ENCODE measurements at places on chromosomes 4 and X.

GRCh38 chr4:40739347-40739746, 10.4 kb upstream of the NSUN7 start:
- no peak for DNase-seq

GRCh38 chr4:137621056-137621455, 88.8 kb upstream of the PCDH18 start:
- no peak for DNase-seq

DNA sequence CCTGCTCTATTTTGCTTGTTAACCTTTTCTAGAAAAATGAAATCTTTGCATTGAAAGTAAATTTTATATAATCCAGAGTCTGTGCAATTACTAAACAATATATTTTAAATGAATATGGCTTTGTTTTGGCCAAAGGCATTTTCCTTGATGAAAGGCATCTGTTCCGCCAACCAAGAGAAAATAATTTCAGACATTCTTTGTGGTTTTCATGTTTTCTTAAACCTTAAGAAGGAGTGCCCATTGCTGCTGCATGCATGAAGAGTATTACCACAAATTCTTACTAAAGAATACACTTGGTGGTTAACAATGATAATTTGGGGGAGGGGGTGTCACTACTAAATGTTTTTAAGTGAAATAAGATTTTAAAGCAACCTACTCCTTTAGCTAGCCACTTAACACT, 2.7 kb upstream of the PDGFC start:
- DNase-seq: no peak

- no peak for DNase-seq
Observed at GRCh38 chr4:5891563-5892322, 1.1 kb downstream of the CRMP1 start.

DNA sequence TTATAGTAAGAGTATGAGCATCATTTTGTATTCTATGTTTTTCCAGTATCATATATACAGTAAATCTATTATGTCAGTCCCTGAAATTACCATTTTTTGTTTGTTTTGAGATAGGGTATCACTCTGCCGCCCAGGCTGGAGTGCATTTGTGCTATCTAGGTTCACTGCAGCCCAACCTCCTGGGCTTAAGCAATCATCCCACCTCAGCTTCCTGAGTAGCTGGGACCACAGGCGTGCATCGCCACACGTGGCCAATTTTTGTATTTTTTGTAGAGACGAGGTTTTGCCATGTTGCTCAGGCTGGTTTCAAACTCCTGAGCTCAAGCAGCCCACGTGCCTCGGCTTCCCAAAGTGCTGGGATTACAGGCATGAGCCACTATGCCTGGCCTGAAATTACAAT, 85.6 kb downstream of the ZNF330 start:
- DNase-seq: no peak

GRCh38 chrX:107574711-107575110, 53.6 kb upstream of the PRPS1 start:
- DNase-seq: no peak

GRCh38 chrX:40150503-40150902, 52.7 kb upstream of the BCOR start:
- DNase-seq: peak; percentile 65

DNA sequence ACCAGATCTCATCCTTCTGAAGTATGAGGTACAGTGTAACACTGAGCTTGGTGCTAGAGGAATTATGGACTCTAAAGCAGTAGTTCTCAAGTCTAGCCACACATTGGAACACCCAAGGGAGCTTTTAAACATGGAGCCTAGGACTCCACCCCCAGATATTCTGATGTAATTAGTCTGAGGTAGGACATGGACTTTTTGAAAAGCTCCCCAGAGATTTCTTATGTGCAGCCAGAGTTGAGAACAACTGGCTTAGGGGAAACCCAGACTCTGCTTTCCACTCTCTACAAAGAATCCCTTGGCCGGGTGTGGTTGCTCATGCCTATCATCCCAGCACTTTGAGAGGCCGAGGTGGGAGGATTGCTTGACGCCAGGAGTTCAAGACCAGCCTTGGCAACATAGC, 11.6 kb upstream of the GDPD2 start:
- DNase-seq: no peak

DNA sequence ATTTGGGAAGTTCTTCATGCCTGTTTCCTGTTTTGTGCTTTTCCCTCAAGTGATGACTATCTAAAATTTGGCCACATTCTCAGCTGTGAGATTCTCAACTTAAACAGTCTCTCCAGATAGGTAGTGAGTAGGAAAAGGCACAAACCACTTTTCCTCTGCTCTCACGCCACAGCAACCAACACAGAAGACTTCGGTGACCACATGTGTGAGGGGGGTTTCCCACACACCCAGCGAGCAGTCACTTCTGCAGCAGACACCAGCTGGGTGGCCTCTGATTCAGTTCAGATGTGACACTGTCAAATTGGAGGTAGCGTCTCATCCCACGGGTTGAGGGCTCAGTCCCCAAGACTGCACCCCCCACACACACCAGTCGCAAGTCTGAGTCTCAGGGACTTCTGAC, 25.1 kb upstream of the CLDN34 start:
- DNase-seq: no peak

GRCh38 chr4:119228406-119228805, 15.9 kb downstream of the USP53 start:
- DNase-seq: no peak

- no peak for DNase-seq
Observed at GRCh38 chr4:1961563-1961962, 47.2 kb downstream of the NELFA start.

GRCh38 chrX:18353931-18354368, 538 bp downstream of the SCML2 start:
- DNase-seq: peak; percentile 73

- no peak for DNase-seq
Observed at GRCh38 chr4:23212558-23212957, 519.8 kb downstream of the GBA3 start.

DNA sequence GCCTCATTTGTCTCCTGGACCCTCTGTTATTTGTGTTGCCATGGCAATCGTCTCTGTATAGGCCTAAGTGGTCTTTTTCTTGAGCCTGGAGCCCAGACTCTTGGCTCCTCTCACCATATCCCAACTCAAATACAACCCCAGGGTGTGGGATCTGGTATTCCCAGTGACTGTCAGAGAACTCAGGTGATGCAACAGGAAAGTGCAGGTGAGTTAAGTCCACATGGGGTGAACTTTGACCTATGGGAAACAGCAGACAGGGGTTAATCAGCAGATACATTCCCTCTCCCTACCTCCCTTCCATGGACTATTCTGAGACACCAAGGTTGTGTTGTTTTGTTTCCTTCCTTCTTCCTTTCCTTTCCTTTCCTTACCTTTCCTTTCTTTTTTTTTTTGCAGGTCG, 130.9 kb upstream of the RPS6KA3 start:
- DNase-seq: no peak

GRCh38 chr4:149897783-149898182, 82.1 kb upstream of the IQCM start:
- DNase-seq: no peak

DNA sequence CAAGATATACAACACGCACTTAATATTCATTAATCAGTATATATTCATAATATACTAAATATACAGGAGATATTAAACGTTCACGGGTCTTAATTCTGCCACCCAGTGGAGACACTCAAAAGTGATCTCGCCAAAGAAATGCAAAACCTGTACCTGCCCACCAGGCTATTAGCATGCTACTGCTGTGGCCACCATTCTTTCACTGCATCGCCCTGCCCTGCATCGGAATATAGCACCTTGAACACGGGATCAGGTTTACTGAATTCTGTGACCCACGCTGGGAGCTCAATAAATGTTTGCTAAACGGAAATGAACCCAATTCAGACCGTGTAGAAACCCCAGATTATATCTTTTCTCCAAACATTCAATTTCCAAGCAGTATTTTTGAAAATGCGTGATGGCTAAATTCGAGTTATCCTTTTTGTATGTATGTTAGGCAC, 840 bp upstream of the CLCN3 start:
- peak; percentile 80 for DNase-seq

DNA sequence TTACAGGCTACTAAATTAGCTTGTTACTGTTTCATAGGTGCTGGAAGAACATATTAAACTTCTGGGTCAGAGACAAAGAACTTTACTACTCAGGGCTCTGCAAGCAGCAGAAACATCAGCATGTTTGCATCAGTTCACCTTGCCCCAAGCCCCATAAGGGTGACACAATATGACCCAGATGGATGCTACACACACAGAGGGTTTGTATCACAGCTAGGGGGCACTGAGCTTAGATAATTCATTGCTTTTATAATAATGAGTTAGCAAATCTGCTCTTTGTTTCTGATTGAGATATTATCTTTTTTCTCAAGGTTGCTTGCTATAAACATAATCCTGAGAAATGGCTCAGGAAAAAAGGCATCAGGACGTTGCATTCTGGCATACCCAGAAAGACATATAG, 4.8 kb upstream of the SYNPO2 start:
- DNase-seq: no peak

- no peak for DNase-seq
Observed at GRCh38 chr4:152255437-152255836, 280.5 kb downstream of the FBXW7 start.

DNA sequence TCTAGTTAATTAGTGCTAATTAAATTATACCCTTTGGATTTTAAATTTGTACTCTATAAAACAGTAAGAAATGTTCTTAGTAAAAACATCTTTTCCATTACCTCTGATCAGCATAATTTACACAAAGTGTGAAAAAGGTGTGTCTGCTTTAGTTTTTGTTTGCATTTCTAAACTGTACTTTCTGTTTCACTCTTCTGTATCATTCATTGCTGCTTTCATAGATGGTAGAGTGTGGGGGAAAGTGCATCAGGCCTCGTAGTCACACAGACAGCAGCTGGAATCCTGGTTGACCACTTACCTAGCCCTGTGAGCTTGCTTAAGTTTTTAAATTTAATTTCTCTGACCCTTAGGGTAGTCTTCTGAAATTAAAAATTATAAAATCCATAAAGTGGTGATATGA, 275.4 kb upstream of the PITX2 start:
- no peak for DNase-seq

- DNase-seq: no peak
Observed at GRCh38 chr4:26459054-26459755, 31.1 kb downstream of the CCKAR start.

DNA sequence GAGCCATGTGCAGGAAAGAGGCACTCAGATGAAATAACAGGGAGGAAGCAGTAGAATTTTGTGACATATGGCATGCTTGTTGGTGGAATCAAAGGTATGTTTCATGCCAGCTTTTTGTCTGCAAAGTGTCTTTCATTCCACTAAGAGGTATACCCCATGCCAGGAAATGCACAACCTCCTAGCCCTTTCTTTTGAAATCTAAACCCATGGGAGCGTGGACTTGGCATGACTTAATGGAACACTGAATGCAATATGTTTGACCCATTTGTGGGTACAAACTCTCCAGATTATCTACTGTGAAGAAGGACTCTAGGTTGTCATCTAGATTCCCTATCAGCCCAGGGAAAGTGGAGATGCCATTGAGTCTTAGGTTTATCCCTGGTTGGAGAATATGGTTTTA, 338.3 kb upstream of the TEX13C start:
- DNase-seq: no peak

DNA sequence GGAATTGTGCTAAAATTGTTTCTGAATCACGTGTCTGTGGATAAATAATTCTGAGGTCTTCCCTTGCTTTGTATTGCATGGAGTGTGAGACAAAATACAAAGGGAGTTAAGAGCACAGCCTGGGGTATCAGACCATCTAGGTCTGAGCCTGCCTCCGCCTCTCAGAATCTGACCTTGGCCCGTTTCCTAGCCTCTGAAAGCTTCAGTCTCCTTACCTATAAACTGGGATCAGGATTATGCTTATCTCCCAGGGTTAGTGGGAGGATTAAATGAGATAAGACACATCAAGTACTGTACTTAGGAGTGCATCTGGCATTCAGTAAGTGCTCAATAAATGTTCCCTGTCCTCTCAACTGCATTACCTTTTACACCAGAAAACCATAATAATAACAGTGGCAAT, 140.6 kb upstream of the TENM3 start:
- no peak for DNase-seq

GRCh38 chrX:133362538-133362937, 52.8 kb downstream of the GPC4 start:
- no peak for DNase-seq

DNA sequence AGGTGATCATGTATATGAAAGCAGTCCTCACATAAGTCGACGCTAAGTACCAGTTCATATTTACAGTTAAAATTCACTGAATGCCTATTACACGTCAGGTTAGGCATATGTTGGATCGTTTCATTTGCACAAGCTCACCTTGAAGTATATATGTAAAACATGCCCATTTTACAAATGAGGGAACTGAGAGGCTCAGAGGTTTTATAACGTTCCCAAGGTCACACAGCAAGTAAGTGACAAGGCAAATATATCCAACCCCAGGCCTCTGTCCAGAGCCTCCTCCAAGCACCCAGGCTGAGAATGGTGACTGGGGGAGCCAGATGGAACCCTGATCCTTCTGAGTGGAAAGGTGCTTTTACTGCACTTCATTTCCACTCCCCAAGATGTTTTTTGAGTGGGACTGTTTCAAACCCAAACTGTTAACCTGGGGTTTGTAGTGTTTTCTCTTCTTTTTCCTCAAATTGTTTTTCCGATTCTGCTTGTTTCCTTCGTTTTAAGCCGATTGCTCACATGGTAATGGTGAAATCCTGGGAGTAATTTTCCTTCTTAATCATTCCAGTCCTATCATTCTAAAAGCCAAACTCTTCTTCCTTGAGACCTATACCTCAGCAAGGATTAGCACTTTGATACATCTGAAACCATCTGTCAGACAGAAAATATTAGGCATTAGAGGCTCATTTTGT, 791 bp downstream of the SMIM20 start:
- no peak for DNase-seq

DNA sequence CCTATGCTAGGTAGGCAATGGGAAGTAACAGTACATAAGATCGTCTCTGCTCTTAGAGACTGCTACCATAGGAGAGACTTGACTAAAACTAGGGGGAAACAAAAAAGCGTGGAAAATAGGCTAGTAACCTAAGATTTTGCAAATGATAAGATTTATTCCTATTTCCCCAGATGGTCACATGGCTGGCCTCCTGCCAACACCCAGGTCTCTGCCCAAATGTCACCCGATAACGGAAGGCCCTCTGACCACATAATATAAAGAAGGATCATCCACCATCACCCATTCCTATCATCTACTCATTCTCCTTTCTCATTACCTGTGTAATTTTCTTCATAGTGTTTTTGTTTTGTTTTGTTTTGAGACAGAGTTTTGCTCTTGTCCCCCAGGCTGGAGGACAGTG, 4.7 kb downstream of the LAMP2 start:
- no peak for DNase-seq

DNA sequence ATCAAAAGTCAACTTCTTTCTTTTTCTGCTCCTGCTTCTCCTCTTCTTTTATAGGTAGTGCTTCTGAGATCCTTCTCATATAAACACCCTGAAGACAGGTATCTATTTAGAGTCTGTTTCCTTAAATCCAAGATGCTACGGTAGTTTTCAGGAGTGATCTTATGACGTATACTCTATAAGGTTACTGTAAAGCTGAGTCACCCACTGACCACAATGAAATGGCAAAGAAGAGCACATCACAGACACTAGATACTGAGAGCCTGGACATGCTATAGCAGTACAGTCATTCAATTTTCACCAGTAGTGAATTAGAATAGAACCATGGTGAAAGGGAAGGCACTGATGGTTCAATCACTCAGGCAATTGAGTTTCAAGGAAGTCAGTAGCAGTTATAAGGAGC, 412.5 kb downstream of the ADAM29 start:
- no peak for DNase-seq

All from endodermal cell (in vitro differentiated cells).